Fibroblast of skin of scalp (primary cell): ENCODE measurements at places on chromosomes 3 and 15.

DNA sequence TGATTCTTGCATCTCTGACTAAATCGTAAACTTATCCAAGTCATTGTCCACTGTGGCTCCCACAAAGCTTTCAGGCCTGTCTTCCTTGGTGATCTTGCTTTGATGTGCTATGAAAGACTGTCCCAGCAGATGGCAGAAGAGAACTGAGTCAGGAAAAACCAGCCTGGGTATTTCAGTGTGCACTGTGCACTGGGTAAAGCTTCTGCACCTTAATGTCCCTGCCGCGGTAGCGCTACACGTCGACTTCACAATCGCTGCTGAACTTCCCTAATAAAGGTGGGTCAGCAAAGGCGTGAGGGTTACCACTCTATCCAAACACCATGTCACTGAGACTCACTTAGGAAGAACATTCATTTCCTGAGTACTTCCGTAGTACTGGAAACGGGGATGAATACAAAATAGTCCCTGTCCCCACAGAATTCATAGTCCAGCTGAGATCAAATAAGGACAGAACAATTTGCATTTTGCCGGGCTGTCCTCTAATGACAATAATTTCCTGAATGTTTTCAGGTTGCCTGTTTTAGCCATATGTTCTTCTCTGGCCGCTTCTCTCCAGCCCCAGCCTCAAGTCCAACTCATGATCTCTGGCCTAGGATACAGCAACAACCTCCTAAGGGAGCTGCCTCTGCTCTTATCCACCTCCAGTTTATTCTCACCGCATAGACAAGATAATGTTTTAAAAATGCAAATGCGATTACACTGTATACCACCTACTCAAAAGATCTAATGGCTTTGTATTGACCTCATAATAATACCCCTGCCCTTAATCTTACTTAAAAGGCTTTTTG is 83.6 kb upstream of the AKAP13 start:
- peak; percentile 73 for DNase-seq

GRCh38 chr15:65839354-65839901 is 29.9 kb upstream of the RAB11A start:
- no peak for DNase-seq

- no peak for DNase-seq
Measured at GRCh38 chr3:196643761-196644160, 4.3 kb downstream of the NRROS start.

- no peak for DNase-seq
Measured at GRCh38 chr3:17724948-17725347, 17.5 kb downstream of the TBC1D5 start.
